ENCODE measurements at places on chromosomes 4 and X.

- DNase-seq, result peak; percentile 72
Observed at GRCh38 chr4:101037249-101037648, 310.1 kb downstream of the PPP3CA start.

DNA sequence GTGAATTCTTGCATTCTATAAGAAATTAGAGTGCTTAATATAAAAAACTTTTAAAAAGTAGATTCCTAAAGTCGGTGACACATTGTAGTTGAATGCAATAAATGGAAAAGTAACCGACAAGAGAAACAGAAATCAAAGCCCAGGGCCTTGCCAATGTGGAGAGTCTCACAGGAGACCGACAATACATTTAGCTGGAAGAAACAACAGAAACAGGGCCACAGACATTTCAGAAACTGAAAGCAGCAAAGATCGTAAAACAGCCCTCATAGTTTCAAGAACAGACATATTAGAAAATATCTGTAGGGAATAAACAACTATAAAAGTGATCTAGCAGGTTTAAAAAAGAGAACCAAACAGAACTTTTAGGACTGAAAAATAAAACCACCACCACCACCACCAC is 49.5 kb downstream of the STAP1 start:
- DNase-seq, result no peak

- peak; percentile 73 for DNase-seq
Observed at GRCh38 chr4:123603165-123603564, 206.6 kb downstream of the SPRY1 start.

- DNase-seq, result no peak
Observed at GRCh38 chr4:7726665-7727413, 212.8 kb downstream of the AFAP1 start.

GRCh38 chr4:113006632-113007031 is 42.8 kb upstream of the ANK2 start:
- no peak for DNase-seq

- peak; percentile 29 for DNase-seq
Observed at GRCh38 chr4:104494822-104495559, at the start of gene CXXC4. CXXC4 (minus strand) TSS chr4:104494894; CDS start chr4:104491802, 3,092 bp downstream.

- DNase-seq, result no peak
Observed at GRCh38 chr4:12122316-12122715, 693.6 kb upstream of the HS3ST1 start.

- DNase-seq, result peak; percentile 29
Observed at GRCh38 chrX:123422875-123423274, 238.8 kb downstream of the GRIA3 start.

- peak; percentile 99 for DNase-seq
Observed at GRCh38 chr4:41525129-41525528, 12.8 kb upstream of the LIMCH1 start.

- peak; percentile 25 for DNase-seq
Observed at GRCh38 chr4:124854968-124855367, 142.4 kb upstream of the ANKRD50 start.

GRCh38 chr4:40185830-40186664 is 10.8 kb upstream of the RHOH start:
- peak; percentile 68 for DNase-seq

- no peak for DNase-seq
Observed at GRCh38 chr4:112377594-112378242, 80.5 kb downstream of the ALPK1 start.

GRCh38 chrX:24231131-24231540 is 81.6 kb downstream of the ZFX start:
- DNase-seq, result peak; percentile 80

DNA sequence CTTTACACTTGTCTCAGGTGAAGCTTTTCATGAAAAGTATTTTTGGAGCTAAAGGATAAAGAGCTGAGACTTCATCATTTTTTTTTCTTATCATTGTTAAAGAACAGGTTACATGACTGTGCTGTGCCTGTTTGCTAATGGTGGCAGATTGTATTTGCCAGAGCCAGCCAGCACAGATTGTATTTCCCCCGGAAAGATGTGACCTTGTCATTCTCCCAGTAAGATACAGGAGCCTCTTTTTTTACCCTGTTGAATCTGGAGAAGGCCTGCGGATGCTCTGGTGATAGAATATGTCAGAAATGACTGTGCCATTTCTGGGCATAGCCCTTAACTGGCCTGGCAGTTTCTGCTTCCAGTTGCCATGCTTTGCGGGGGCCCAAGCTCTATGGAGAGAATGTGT is 91.9 kb downstream of the GPRIN3 start:
- DNase-seq, result no peak

DNA sequence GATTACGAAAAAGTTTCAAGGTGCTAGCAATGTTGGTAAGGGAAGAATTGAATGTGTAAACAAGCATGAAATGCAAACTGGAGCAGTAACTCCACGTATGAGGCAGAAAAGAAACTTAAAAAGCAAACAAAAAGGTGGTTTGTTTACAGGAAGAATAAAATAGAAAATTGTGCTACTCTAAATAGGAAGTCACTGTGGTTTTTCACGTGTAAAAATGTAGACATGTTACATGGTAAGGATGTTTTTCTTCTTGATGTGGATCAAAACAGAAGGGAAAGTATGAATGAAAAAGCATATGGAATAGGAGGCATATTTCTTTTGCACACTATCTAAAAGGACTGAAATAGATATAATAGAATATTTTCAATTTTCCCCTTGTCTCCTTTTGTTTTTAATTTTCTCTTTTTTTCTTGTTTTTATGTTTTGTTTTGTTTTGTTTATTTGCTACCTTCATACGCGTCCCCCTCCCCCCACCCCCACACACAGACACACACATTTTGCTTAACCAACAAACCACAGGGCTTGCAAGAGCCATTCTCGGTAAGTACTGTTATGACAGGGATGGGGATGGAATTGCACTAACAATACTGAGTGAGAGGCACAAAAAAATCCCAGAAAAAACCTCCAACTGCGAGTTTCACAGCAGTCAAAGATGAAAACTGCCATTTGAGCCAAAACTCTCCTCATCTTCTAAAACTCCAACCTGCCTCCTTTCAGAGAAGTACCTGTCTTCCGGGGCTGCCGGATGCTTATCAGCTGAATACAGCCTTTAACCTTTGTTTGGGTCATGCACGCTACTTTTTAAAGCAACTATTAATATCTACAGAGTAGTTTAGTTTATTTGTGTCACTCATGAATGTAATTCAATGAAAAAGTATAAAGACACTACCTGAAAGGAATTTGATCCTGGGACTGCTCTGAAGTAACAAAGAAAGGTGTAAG is 135.8 kb downstream of the IL15 start:
- no peak for DNase-seq

- peak; percentile 2 for DNase-seq
Observed at GRCh38 chrX:50618788-50619558, 148.3 kb upstream of the DGKK start.

GRCh38 chrX:100479329-100479728 is 69.3 kb upstream of the PCDH19 start:
- DNase-seq, result no peak

DNA sequence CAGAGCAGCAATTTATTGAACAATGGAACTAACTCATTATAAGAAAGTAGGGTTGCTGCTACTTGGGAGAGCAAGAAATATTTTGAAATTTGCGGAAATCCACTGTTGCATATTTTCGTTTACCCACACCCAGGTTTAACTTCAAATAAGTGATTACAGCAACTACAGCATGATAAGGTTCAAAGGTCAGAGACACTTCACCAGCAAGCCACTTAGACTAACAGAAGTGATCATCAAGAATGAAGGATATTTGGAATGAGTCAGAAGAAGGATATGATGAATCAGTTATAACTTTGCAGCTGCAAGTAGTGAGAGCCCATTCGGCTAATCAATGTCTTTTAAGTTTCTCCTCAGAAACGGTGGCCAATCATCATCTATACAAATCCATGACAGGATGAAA is 199.3 kb downstream of the TMA16 start:
- peak; percentile 46 for DNase-seq

GRCh38 chrX:153380691-153381090 is 20.5 kb downstream of the PNMA6E start:
- no peak for DNase-seq

GRCh38 chr4:3659131-3659530 is 107.1 kb upstream of the ADRA2C start:
- no peak for DNase-seq

DNA sequence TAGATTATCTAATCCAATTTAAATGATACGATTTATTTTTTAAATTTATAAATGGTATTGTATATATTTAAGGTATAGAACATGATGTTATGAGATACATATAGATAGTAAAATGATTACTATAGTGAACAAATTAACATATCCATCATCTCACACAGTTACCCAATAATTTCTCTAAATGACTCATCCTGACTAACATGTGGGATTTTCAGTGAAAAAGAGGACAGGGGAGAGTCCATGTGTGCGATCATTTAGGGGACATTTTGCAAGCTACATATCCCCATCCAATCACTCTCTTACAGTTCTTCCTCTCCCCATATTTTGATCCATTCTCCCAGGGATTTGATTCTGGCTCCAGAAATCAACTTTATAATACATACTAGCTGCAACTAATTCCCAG is 88.2 kb downstream of the ABCB7 start:
- DNase-seq, result peak; percentile 0

- peak; percentile 8 for DNase-seq
Observed at GRCh38 chrX:1903236-1903935, 288.5 kb downstream of the ASMT start.

DNA sequence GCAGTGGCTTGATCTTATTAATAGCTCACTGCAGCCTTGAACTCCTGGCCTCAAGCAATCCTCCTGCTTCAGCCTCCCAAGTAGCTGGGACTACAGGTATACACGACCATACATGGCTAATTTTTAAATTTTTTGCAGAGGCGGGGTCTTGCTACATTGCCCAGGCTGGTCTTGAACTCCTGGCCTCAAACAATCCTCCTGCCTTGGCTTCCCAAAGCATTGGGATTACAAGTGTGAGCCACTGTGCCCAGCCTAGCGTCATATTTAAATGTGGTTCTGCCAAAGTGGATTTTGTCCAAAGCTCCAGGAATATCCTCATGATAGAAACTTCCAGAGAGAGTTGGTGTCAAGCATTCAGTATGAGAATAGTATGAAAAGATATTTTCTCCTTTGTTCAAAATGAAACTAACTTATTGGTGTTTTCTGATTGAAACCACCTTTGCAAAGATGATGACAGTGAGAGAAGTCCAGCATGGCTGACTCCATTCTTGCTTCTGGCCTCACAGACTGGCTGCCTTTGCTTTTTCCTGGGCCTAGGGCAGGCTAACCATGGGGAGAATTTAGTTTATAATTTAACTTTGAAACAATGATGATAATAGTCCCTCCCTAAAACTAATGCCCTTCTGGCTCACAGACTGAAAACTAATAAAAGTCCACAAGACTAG is 129.0 kb downstream of the C4orf51 start:
- DNase-seq, result no peak

DNA sequence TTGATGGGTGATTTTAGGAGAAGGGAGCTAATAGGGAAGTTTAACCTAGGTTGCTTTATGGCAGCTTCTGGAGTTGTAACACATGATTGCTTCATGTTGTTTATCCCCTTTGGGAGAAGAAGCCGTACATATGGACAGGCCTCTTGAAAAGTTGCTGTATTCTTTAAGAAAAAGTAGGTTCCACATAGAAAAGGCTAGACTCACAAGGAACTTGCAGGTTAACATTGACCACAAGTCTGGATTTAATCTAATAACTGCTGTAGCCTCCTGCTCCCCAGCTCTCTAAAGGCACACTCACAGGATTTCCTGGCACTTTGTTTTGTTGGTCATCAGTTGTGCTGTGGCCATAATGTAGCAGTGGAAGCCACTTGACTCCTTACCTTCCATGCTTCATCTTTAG is 19.7 kb downstream of the FNIP2 start:
- DNase-seq, result no peak

DNA sequence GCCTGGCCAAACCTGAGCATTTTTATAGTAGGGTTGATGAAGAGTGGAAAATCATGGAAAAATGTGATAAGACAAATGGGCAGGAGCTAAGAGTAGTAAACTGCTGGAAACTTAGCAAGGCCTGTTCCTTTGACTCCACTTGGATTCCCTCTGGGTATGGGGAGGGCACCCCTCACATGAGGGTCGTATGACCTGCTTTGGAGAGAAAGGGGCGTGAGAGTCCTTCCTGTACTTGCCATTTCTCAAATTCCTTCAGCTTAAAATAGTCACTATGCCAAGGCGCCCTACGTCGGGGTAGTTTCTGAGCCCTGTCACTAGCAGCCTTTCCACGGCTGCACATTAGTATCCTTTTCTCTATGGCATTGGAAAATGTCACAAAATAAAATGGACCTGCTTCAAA is 49.1 kb downstream of the GPRIN3 start:
- DNase-seq, result no peak

- peak; percentile 73 for DNase-seq
Observed at GRCh38 chrX:71282514-71283402, 677 bp upstream of the NONO start.

GRCh38 chr4:17385403-17385802 is 126.5 kb downstream of the QDPR start:
- peak; percentile 78 for DNase-seq

GRCh38 chr4:187215438-187215837 is 491.8 kb upstream of the FAT1 start:
- no peak for DNase-seq

DNA sequence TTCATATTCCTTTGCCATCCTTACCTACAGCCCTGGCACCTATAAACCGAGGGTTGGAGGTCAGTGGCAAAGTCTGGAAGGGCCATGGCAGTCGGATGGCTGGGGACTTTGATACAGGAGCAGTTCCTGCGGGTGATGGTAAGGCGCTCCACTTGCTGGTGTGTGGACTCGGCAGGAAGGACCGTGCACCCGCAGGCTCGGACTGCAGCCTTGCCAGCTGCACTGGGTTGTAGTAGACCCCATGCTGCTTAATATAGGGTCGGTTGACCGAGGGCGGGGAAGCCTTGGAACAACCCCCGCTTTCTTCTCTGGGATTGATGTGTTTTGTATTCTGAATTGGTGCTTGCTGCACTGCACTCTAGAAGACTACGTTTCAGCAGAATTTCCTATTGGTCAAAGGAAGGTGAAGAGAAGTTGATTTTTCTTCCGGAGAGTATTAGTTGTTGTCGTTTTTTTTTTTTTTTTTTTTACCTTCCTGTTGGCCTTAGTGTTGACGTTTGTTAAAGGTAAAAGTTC is 638 bp downstream of the BLTP1 start:
- peak; percentile 49 for DNase-seq

DNA sequence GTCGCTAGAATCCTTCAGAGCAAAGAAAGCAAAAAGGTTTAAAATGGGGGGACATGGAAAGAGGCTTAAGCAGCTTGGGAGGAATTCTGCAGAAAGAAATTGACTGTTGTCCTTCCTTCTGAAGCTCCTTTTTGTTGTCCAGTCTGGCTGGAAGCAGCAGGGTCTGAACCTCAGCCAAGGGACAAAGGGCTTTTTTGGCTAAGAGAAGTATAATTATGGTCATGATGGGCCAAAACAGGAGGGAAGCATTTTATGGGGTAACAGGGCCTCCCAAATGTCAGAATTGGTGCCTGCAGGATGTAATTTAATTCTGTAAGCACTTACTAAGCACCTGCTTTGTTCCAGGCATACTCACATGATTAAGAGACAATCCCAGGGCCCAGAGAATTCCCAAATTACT is 74.2 kb upstream of the CPEB2 start:
- DNase-seq, result no peak

- no peak for DNase-seq
Observed at GRCh38 chr4:110518889-110519490, 43.0 kb downstream of the ENPEP start.

GRCh38 chr4:59058543-59058942 is 1948.4 kb upstream of the IGFBP7 start:
- DNase-seq, result no peak

Data from renal cortical epithelial cell (primary cell).